GM10248 (cell line): ENCODE measurements at places on chromosomes 13 and 19.

GRCh38 chr13:24202215-24202614, 41.7 kb downstream of the SPATA13 start:
- no peak for DNase-seq

DNA sequence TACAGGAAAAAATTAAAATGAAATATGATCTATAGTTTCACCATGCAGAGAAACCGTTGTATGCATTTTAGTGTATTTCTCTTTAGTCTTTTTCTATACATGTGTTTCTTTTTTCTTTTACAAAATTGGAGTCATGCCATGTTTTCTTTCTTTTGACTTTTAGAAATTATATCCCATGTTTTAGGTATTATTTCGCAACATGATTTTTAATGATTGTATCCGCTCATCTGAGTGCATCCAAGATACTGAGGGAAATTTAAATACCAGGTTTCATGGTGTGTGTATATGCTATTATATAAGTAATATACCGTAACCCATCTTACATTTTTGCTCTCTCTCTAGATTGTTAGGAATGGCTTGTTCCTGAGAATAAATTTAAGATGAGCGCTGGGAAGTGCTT, 82.3 kb downstream of the GPR12 start:
- DNase-seq = no peak

DNA sequence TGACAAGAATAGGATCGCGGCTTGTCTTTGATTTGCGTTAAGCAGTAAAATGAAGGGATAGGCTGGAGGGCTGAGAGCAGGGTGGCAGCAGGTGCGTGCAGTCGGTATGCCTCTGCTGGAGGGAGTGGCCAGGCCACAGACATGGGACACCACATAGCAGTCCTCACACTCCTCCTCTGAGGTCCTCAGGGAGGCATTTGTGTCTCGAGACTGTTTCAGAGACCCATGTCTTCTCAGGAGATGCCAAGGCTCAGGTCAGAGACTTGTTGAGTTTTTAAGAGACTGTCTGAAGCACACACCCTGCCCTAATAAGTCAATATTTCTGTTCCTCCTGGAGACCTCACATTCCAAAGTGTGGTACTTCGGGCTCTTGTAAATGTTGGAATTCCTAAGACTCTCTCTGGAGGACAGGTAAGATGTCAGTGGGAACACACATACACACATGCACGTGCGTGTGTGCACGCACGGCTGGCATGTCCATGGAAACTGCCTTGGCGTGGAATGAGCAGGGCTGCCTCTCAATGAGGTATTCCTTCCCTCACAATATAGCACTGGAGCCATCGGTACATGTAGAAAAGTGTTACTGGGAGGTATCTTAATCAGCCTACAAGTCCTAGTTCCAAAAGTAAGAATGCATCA, 46.4 kb downstream of the COL4A2 start:
- DNase-seq = no peak

GRCh38 chr13:83215627-83216026, 666.6 kb downstream of the SLITRK1 start:
- DNase-seq = no peak

GRCh38 chr19:35404879-35405622, 34.2 kb downstream of the GPR42 start:
- peak; percentile 82 for DNase-seq

DNA sequence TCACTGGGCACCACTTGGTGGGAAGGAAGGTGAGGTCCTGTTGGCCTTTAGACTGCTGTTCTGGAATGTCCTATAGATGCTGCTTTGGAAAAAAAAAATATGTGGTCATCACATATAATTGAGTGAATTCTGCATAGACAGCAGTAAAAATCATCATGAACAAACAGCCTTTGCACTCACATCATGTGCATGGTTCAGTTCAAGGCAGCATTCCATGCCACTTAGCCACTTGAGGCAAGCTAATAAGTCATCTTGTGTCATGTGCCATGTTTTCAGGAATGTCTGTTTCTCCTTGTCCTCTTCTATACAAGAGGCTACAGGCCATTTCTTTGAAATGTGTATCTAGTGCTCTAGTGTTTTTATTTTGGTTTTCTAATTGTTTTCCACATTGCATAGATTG, 43.9 kb upstream of the TSC22D1 start:
- no peak for DNase-seq

DNA sequence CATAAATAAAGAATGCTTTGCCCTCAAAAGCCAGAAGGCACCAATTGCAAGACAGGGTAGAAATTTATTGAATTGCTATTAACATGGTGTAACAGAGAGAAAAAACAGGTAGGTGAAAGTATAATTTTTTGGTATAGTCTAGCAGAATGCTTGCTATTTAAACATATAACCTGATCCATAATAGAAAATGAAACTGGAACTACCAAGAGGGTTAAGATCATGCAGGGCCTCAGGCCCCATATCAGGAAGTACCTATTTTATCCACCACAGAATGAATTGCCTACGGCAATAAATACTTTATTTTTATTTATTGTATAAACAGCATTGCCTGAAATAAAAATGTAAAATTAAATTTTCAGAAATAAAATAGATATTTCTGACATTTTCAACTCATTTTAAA, 159.5 kb downstream of the PRR20E start:
- no peak for DNase-seq

DNA sequence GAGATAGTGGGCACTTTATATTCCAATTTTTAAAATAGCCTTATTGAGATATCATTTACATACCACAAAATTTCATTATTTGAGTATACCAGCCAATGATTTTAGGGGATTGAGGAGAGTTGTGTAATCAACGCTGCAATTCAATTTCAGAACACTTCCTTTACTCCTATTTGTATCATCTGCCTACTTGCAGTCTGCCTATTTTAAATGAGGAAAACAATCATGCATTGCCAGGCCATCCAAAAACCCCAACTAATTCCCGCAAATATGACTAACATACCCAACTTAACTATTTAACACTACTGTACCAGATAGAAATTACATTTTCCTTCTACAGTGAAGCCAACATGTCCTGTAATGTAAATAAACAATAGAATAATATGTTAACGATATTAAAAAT, 26.7 kb downstream of the CAB39L start:
- DNase-seq = no peak

- peak; percentile 23 for DNase-seq
These were observed 59.9 kb downstream of the LIG4 start for GRCh38 chr13:108155185-108156106.

- no peak for DNase-seq
These were observed 359.3 kb upstream of the PCDH20 start for GRCh38 chr13:61774903-61775302.

DNA sequence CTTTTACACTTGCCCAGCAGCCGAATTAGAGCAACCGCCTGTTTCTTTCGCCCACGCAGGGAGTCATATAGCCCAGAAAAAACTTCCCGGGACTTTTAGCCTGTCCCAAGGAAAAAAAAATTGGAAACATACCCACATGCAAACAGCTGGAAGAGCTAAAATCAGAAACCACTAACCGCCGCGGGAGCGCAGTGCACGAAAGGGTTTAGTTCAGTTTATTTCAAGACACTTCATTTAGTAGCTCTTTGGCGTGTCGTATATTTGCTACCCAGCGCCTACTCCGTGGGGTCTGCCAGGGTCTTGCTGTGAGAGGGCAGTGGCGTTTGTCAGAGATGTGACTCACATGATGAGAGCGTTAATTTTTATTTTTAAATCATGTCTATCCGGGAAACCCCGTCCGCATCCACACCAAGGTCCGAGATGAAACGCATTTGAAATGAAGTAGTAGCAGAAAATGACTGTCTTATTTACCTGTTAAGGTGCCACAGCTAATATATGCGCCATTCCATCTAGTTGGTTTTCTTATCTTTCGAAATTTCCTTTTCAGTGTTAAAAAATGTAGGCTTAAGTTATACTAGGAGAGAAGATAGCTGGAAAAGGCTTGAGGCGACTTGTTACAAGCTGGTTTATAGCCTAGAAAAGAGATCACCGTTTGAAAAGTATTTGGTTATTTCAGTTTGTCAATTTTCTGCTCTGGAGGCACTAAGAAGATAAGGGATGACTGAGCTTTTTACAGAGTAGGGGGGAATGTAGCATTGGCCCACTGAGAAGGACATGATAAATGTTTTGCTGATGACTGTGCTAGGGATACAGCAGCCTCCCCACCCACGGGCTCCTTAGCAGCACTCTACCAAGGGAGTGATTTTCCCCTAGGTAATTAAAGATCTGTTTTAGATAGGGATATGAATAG, 1.7 kb downstream of the KLF5 start:
- DNase-seq = no peak

GRCh38 chr19:4583961-4584669, 24.6 kb upstream of the SEMA6B start:
- DNase-seq = no peak

DNA sequence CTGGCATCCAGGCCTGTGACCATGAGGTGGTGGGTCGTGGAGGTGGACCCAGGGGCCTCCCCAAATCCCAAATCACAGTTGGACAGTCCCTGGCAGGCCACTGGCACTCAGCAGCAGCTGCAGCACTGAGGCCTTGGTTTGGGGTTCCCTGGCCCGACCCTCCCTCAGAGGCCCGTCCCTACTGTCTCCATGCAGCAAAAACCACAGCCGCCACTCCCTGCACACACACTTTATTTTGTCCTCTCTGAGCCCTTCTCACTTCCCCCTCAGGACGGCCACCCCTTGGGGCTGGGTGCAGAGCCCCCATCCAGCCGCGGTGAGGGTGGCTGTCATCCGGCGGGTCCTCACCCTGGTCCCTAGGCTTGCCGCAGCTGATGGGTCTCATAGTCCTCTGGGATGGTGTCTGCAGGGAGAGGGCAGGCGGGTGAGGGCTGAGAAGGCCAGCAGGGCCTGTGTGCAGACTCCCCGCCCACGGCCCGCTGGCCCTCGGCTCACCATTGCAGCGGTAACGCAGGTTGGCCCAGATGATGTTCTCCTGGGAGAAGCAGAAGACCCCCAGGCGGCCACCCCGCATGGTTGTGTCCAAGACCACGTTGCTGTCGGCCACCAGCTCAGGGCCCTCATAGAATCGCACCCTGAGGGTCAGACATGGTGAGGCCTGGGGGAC, 8.4 kb downstream of the COMP start:
- no peak for DNase-seq

DNA sequence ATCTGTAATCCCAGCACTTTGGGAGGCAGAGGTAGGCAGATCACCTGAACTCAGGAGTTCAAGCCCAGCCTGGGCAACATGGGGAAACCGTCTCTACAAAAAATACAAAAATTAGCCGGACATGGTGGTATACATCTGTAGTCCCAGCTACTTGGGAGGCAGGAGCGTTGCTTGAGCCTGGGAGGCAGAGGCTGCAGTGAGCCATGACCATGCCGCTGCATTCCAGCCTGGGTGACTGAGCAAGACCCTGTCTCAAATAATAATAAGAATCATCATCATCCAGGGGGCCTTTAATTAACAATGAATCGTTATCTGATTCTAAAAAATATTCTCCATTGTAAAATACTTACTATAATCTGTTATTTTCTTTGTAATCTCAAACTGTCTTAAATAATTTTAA, 283.4 kb downstream of the DACH1 start:
- no peak for DNase-seq

DNA sequence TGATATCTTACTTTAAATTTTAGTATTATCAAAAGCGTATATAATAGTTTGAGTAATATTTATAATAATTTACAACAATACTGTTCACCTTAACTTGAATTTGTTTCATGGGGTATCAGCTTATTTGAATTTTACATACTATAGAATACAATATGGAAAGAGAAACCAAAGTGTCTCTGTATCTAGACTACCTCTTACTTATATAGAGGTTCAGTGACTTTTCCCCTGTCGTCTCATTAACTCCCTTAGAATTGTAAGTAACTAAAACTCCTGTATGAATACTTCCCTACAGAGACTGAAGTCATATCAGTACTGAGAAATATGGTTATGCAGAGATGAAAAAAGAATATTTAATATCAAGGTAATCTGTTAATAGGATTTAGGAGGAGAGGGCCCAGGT, 26.8 kb downstream of the COG6 start:
- no peak for DNase-seq

DNA sequence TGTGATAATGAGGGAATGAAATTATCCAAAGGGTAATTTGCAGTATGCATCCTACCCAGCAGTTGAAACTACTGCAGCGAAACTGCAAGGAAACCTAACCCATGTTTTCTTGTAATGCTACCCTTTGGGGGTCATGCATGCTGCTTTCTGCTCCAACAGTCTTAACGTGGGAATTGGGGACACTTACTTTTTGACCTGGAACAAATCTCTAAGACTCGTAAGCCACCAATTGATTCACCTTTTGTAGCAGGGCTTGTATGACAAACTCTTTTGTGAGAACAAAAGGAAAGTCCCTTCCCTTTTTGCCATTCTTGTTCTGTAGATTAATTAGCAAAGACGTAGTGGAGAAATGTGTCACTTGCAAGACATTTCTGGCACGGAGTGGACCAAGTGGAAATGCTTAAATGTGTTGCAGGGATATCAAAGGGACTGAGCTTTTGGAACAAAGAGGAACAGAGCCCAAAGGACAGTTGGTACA, 27.4 kb downstream of the LRCH1 start:
- DNase-seq = no peak

GRCh38 chr19:29381353-29382203, 144.2 kb upstream of the VSTM2B start:
- no peak for DNase-seq

DNA sequence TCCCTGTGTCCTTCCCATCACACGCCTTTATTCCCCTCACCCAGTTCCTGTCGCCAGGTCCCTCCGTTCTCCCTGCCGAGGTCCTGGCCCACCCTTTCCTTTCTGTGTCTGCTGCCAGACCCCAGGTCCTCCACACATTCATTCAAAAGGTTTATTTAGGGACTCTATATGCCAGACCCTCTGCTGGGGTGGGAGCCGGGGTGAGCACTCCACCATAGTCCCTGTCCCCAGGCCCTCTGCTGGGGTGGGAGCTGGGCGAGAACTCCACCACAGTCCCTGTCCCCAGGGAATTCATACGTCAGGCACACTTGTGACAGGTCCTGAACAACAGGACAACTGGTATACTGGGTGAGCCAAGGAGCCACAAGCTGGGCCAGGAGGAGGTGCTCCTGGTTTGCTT, 34.4 kb upstream of the TUBGCP3 start:
- DNase-seq = no peak

DNA sequence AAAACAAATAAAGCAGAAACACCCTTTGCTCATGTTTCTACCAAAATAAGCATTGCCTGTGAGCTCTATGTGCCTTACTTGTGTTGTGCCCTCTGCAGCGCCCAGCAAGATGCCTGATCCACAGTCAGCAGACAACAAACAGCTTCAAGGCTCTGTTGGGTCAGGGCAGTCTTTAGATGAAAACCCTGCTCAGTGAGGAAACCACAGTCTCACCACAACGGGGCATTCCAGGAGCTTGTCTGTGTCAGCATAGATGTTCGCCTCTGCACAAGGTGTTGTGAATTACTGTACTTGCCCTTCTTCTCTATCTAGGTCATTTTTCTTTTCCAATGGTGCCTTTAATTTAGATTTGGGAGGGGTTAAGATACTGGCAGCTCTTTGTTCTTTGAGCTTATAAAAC, 251.9 kb downstream of the COL4A1 start:
- DNase-seq = no peak

GRCh38 chr13:42574435-42575311, 721 bp downstream of the TNFSF11 start:
- DNase-seq = peak; percentile 85

GRCh38 chr13:29104461-29104860, 284.3 kb downstream of the MTUS2 start:
- no peak for DNase-seq

GRCh38 chr19:47414469-47414868, 4.9 kb downstream of the MEIS3 start:
- no peak for DNase-seq

GRCh38 chr13:50474088-50474662, 369.3 kb downstream of the DLEU7 start:
- DNase-seq = no peak

- DNase-seq = no peak
These were observed 1193.1 kb downstream of the EFNB2 start for GRCh38 chr13:105342281-105342820.
